NCI-H524 (cell line): ENCODE measurements at places on chromosomes 1 and 21.

- DNase-seq, result no peak
Observed at GRCh38 chr1:186708694-186709097, 28.5 kb upstream of the PTGS2 start.

- no peak for DNase-seq
Observed at GRCh38 chr1:177891809-177892208, 78.0 kb downstream of the SEC16B start.

DNA sequence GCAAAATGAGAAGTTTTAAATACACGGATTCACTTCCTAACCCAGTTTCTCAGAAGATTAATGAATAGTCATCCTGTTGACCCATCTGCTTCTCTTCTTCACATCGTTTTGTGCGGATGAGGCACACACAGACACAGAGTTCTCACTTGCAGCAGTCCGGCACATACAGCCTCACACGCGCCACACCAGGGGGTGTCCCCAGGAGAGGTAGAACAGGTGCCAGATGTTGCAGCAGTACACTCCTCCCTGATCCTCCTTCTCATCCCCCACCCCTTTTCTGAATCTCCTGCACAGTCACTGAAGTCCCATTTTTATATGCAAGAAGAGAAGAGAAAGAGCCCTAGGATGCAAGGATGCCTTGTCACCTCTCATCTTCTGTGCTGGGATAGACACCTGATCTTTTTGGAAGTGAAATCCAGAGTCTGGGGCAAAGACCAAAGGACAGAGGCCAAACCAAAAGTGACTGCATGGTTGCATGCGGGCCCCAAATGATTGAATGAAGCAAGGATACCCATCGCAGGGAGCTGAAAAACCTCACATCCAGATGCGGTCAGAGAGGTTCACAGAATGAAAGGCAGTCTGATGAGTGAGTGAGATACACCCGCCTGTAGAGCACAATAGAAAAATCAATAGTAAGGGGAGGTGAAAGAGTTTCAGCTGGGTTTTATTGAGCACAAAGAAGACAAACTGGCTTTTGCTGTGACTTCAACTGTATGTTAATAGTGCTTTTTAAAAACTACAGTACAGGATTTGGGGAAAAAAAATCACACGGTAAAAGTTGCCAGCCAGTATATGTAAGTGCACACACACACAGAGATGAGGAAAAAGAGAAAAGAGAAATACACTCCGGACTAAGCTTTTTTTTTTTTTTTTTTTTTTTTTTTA, 28.9 kb downstream of the PBX1 start:
- DNase-seq, result peak; percentile 26

DNA sequence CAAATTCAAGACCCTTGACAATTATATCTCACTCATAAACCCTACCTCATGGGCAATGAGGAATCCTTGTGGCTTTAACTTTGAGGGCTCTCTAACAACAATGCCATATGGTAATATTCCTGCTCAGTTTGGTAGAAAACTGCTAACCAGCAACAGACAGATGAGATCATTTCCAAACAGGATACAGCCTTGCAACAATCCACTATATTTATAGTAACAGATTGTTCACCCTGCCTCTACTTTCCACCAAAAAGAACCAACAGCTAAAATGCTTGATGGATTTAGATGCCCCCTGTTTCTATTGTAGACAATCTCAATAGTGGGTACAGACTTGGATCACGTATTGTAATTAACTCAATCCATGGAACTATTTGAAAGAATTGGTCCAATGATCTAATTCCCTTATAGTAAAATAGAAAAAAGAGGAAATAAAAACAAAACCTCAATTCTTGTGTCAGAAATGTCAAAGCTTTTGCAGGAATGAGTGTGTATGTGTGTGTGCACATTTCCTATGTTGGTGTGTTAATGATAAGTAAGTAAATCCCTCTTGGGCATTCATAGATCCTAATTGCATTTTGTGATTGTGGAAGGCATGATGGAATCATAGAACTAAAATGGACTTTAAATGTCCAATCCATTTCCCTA, 100.0 kb upstream of the EDEM3 start:
- peak; percentile 66 for DNase-seq

GRCh38 chr1:54310439-54311328, 95.5 kb downstream of the SSBP3 start:
- peak; percentile 38 for DNase-seq

DNA sequence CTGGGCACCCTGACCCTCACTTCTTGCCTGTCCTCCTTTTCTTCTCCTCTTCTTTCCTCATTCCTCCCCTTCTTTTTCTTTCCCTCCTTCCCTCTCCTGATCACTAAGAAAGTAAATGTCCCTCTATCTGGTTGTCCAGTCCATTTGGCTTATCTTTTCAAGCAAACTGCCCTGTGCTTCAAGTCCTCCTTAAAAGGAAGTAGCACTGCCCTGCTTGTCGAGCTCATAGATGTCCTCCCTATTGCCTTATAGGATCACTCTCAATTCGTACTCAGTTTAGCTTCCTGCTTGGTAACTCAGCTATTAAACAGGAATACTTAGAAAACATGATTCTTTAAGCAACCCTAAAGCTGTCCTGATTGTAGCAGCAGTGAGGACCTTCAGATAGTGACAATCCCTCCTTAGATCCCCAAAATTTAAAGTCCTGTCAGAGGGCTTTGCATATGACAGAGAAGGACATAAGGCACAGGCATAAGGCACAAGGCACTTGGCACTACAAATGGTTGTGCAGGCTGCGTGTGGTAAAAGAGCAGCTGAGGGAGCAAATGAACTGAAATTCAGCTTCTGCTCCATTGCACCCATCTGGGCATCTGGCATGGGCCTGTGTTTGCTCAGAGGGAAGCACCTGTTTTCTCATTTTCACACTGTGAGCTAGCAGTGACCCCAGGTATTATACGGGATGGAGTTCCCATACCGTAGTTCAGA, 26.1 kb upstream of the SLAMF6 start:
- no peak for DNase-seq

DNA sequence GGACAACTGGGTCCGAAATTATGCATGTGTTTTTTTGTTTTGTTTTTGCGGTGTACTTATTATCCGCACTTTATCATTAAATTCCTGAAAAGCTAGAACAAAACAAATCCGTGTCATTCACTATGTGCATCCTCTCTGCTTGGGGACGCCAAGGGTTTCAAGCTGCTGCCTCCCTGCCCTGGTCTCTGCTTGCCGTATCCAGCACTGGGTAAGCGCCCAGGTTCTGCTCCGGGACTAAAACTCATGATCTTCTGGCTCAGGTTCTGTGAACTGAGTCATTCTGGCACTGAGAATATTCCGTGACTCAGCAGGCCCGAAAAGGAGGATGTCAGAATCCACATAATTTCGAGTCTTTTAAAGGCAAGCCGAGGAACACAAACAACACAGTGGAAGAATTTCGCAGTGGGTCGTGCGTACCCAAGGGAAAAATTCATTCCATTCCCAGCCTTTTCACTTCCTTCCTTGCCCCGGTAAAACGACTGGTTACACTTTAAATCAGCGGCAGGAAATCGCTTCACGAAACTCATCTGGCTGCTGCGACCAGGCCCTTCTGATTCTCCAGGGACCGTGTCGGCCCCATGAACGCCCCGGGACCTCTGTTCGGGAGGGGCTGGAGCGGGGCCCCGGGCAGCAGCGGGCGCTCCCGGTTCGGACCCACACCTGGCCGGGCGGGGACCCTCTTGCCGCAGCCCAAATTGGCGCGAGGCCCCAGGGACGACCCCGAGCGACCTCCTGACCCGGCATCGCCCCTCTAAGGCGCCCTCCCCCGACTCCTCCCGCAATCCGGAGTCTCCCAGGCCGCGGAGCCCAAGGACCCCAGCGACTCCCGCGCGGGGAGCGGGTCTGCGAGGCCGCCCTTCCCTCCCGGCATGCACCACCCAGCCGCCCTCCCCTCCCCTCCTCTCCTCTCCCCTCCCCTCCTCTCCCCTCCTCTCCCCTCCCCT, 746 bp upstream of the LAMC1 start:
- peak; percentile 49 for DNase-seq

DNA sequence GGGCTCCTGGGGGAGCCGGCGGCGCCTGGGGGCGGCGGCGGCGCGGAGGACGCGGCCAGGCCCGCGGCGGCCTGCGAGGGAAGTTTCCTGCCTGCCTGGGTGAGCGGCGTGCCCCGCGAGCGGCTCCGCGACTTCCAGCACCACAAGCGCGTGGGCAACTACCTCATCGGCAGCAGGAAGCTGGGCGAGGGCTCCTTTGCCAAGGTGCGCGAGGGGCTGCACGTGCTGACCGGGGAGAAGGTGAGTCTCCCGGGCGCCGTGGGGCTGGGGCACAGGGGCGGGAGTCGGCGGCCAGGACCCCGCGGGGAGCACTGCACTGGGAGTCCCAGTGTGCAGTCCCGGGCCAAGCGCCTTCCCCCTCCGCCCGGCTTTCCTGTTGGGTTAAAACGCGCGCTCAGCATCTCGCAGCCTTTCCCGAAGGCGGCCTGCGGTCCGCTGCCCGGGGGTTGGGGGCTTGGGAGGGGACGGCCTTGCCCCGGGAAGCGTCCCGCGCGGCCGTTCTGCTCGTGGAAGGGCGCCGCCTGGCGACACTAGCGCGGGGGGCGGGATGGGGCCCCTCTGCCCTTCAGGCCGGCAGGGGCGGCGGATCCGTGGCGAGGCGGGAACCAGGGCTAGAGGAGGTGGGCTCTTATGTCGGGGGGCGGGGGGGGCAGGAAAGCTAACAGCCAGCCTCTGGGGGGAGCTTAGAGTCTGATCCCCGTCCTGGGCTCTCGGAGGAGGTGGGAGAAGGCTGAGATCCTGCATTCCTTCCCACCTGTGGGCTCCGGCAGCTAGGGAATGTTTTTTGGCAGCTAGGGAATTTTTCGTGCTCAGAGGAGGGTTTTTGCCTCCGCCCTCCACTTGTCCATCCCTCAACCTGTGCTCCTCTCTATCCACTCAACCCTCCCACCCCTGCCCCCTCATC, 1.1 kb downstream of the HUNK start:
- DNase-seq, result peak; percentile 42

- DNase-seq, result no peak
Observed at GRCh38 chr1:48266576-48266975, 44.1 kb downstream of the SLC5A9 start.

- DNase-seq, result no peak
Observed at GRCh38 chr1:245843101-245843500, 664.0 kb downstream of the SMYD3 start.

- DNase-seq, result no peak
Observed at GRCh38 chr21:40563900-40564299, 283.1 kb downstream of the DSCAM start.

GRCh38 chr1:170586321-170587252, 54.6 kb downstream of the GORAB start:
- DNase-seq, result no peak

DNA sequence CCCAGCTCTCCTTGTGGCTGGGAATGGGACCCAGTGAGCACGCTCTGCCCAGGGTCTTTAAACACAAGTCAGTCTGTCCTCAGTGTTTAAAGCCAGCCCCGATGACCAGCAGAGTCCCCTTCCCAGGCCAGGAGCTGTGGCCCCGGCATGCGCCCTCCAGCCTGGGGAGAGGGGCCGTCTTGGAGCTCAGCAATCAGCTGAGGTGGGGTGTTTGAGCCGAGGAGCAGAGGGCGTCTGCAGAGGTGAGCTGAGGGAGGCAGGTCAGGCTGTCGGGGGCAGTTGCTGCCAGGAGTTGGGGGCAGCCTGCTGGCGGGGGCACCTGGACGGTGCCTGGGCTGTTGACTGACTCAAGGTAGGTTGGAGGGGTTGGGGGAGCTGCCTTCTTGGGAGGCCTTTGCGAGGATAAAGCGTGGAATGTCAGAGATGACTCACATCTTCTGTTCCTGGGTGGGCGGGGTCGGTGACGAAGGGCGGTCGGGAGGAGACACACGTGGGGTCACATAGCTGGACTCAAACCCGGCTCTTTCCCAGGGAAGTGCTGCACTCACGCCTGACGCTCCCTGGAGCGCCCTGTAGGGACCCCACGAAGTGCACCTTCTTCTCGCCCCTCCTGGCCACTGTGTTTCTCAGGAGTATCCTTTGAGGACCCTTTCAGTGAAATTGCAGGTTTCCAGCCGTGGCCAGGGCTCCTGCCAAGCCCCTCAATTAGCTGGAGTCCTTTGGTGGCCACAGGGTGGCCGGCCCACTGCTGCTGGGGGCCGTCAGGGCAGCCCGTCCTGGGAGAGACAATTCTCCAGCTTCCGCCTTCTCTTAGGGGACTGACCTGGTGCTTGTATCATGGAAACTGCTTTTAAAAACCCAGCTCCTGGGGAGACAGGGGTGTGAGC, 86.2 kb downstream of the SIK1 start:
- DNase-seq, result no peak

DNA sequence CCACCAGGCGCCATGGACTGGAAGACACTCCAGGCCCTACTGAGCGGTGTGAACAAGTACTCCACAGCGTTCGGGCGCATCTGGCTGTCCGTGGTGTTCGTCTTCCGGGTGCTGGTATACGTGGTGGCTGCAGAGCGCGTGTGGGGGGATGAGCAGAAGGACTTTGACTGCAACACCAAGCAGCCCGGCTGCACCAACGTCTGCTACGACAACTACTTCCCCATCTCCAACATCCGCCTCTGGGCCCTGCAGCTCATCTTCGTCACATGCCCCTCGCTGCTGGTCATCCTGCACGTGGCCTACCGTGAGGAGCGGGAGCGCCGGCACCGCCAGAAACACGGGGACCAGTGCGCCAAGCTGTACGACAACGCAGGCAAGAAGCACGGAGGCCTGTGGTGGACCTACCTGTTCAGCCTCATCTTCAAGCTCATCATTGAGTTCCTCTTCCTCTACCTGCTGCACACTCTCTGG, 3.8 kb downstream of the GJB3 start:
- no peak for DNase-seq

DNA sequence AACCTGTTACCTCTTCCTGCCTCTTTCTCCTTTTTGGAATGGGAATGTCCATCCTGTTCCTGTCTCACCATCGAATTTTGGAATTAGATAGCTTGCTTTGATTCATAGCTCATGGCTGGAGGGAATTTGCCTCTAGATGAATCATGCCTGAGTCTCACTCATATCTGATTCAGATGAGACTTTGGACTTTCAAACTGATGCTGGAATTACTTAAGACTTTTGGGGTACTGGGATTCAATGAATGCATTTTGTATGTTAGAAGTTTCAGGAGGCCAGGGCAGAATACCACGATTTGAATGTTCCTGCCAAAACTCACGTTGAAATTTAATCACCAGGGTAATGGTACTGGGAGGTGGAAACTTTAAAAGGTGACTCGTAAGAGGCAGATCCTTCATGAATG, 132.4 kb downstream of the DSCAM start:
- no peak for DNase-seq

GRCh38 chr1:24921938-24922662, 8.0 kb downstream of the RUNX3 start:
- no peak for DNase-seq

- no peak for DNase-seq
Observed at GRCh38 chr1:17014671-17015567, 3.2 kb upstream of the ATP13A2 start.

GRCh38 chr1:232974971-232975370, 24.6 kb downstream of the NTPCR start:
- DNase-seq, result no peak

GRCh38 chr1:217133958-217134856, 411.0 kb upstream of the ESRRG start:
- no peak for DNase-seq
